ENCODE measurements at places on chromosomes 1 and 21.

DNA sequence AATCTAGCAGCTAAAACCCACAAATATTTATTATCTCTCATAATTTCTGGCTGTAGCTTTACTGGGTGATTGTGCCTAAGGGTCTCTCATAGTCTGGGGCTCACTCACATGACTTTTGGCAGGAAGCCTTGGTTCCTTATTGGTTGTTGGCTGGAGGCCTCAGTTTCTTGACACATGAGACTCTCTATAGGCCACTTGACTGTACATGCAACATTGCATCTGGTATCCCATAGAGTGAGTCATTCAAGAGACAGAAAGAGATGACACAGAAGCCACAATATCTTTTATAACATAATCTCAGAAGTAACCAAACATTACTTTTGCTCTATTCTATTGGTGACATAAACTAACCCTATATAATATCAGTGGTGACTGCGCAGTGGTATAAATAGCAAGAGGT lies 128.5 kb upstream of the HNRNPU start:
- DNase-seq, result no peak

DNA sequence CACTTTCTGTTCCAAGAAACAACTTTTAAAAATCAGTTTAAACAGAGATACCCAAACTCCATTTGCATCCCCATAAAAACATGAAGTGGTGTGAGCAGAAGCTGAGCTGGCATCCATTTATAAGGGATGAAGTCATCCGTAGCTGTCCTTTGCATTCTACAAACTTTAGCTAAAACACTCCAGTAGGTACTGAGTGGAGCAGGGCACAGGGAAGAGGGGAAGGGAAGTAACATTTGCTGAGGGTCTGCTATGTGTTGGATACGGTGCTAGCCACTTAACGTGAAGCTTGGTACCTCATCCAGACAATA lies 32.9 kb downstream of the VWA5B1 start:
- no peak for DNase-seq

DNA sequence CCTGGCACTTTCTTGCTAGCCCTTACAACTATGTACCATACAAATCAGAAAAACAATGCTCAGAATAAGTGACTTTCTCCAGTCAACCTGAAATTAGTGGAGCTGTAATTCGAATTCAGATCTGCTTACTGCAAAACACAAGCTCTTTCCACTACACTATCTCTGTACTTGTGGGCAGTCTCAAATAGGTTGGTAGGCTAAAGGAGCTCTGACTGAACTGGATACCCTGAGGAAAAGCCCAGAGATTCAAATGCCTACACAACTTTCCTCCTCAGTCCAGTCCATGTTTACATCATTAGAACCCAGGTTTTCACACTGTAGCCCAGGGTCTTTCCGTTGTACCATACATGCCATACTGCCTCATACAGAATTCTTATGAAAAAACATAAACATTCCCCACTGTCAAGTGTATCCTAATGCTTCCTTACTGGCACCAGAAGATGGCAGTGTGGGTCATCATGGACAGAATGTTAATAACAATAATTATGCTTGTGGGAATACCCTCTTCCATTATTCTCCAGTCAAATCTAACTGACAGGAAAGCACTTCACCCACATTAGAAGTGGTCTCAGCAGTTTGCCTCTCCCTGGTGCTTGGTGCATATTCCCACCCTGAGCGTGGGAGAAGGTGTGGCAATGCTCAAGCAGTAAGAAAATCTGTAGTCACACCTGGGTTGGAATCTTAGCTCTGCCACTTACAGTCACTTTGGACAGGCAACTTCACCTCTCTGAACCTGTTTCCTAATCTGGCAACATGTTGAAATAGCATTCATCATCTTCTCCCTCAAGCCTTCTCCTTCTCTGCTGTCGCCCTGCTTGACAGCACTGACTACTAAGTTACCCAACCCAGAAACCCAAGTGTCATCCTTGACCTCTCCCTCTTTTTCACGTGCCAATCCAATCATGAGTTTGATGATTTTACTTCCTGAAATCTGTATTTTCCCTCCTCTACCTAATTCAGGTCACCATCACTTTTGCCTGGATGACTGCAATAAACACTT lies 14.4 kb upstream of the ZFYVE9 start:
- no peak for DNase-seq

GRCh38 chr1:94276988-94277434 lies 39.6 kb upstream of the ARHGAP29 start:
- no peak for DNase-seq

DNA sequence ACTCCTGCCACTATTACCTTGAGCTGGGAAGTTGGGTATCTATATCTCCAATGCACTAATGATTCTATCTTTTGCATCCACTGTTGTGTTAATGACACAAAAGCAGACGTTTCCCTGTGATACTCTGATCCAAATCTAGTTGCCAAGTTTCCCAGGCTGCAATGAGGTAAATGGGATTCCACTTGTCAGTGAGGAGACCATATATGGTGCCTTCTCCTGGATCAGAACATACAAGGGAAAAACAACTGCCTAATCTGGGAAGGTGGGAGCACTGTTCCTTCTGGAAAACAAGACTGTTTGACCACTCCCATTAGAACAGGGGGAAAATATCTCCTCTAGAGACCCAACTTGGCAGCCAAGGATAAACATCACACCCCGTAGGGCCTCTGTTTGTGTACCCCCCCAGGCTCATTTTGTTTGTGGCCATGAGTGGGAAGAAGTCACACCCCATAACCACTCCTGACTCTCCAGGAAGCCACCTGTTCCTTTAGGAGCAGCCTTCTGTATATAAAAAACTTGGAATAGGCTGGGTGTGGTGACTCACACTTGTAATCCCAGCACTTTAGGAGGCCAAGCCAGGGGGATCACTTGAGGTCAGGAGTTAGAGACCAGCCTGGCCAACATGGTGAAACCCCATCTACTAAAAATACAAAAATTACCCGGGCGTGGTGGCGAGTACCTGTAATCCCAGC lies 28.5 kb upstream of the SLC6A9 start:
- DNase-seq, result no peak

GRCh38 chr1:24929398-24930259 lies 447 bp downstream of the RUNX3 start:
- peak; percentile 35 for DNase-seq

DNA sequence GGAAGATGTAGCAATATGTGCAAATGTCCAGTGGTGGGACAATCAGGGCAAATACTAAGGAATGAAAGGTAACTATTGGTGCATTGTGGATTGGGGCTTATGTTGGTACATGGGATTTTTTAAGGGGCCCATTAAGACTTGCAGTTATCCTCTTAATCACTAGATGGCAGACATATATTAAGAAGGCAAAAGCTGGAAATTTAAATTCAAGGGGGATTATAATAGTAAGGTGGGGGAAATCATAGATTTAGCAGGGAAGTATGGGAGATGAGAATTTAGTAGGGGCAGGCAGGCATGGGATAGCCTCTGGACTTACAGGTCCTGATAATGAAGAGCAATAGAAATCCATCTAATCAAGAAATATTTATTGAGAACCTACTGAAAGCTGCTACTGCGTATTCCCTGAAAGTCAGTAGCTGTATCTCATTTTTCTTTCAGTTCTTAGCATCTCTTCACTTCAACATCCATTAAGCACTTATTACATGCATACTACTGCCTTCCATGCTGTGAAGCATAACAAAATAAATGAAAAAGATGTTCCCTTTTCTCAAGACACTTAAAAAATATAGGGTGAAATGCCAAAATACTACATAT lies 251.8 kb downstream of the CRB1 start:
- no peak for DNase-seq

- DNase-seq, result no peak
Observed at GRCh38 chr21:15291621-15292266, 226.9 kb upstream of the NRIP1 start.

- DNase-seq, result no peak
Observed at GRCh38 chr1:116874733-116875249, 34.9 kb upstream of the PTGFRN start.

DNA sequence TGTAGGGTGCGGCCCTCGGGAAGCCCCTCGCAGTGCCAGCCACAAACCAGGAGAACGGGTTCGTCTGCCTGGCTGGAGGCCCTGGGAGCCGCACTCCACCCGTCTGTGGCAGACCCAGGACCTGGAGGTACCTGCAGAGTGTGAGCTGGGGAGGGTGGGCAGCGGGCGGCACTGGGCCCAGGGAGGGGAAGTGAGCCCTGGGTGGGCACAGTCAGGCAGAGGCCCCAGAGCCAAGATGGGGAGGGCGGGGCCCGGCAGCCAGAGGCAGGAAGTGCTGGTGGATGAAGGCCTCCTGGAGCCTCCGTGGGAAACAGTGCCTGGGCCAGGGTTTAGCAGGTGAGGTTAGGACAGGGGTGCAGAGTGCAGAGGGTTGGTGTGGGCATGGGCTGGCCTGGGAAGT lies 4.0 kb upstream of the PEX10 start:
- peak; percentile 63 for DNase-seq

DNA sequence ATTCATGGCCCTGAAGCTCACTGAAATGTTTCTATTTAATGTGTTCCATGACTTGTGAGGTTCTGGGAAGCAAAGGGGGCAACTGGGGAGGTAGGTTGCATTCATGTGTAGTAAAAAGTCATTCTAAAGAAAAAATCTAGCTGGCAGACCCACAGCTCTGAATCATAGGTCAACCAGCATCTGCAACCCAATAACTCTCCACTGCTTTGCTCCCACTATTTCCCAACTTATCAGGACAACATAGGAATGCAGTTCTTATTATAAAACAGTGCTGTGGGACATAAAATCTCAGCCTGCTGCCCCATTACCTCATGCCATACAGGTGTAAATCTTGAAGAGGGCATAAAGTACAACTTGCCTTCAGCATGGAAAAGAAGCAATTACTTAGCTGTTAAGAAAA lies 576.1 kb upstream of the PTBP2 start:
- no peak for DNase-seq

DNA sequence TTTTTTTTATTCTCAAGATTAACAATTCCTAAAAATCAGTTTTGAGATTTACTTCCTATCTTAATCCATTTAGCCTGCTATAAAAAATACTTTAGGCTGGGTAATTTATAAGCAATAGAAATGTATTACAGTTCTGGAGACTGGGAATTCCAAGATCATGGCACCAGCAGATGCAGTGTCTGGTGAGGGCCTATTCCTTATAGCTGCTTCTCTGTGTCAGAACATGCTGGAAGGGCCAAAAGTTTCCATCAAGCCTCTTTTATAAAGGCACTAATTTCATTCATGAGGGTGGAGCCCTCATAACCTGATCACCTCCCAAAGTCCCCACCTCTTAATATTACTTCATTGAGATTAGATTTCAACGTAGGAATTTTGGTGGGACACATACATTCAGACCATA lies 41.7 kb downstream of the RNF2 start:
- no peak for DNase-seq

GRCh38 chr1:42931911-42932422 lies 26.7 kb downstream of the SLC2A1 start:
- peak; percentile 95 for DNase-seq

GRCh38 chr1:89911191-89911991 lies 83.5 kb upstream of the ZNF326 start:
- DNase-seq, result no peak

GRCh38 chr1:51719146-51719545 lies 102.3 kb downstream of the OSBPL9 start:
- no peak for DNase-seq

DNA sequence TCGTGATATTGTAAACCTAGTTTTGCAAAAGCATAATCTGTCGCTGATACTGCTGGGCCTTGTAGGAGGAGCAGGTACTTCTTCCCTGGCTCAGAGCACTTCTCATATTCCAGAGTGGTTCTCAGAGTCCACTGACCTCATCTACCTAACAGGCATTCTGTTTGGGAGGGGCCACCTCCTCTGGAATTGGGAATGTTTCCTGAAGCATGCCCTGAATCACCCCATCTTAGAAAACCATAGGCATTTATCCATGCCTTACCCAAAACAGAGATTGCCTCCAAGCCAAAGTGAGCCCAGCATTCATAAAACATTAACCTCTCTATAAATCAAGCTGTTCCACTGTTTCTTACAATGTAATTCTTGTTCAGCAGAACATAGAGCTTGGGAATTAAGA lies 35.1 kb downstream of the SLC44A3 start:
- DNase-seq, result no peak

GRCh38 chr21:35284199-35284598 lies 235.1 kb upstream of the RUNX1 start:
- no peak for DNase-seq

DNA sequence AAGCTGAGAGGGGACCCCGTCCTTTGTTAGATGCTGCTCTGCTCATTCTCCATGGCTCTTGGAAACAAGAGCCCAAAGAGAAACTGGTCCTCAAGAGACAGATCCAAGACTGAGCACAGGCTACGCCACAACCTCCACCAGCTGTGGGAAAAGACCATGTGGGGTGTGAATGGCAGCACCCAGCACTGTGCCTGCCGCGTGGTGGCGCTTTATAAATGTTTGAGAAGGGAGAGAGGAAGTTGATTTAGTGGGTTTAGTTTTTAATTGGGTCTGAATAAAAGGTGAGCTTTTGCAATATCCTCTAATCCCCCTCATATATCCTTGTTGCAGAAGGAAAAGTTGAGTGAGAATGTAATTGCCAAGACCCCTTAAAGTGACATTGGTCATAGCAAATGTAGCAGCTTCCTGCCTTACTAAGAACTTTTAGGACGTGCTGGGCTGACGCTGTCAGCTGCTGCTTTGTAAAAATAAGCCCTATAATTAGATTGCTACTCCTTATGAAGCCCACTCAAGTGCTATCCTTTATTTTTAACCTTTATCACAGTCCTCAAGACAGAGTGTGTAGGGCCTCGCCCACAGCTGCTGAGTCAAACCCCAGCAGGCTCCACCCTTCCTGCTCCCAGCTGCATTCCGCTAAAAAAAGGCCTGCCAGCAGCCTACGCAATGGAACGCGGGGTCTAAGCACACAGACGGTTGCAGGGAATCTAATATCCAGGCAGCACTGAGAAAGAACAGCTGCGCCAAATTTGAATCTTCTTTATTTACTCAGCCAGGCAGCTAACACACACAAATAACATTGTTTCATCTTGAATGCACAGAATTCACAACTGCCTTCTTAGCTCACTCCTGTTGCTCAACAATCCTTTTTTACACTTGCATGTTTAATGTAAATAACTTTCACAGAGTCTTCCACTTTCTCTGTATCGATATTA lies 47.4 kb upstream of the PRDX6 start:
- DNase-seq, result no peak

GRCh38 chr1:220487297-220487820 lies 40.6 kb upstream of the MARK1 start:
- DNase-seq, result peak; percentile 65

- DNase-seq, result no peak
Observed at GRCh38 chr1:11406845-11407244, 72.1 kb upstream of the DISP3 start.

GRCh38 chr1:38746402-38746935 lies 113.1 kb downstream of the RRAGC start:
- DNase-seq, result no peak
